ENCODE measurements at places on chromosomes 1 and 21. TPM values are rescaled to one million over a fixed set of nuclear protein-coding genes. Genes with fewer than 3 reads are reported as not detected.

GRCh38 chr1:179121159-179121938 lies 39.5 kb downstream of the TOR3A start:
- peak; percentile 70 for DNase-seq

DNA sequence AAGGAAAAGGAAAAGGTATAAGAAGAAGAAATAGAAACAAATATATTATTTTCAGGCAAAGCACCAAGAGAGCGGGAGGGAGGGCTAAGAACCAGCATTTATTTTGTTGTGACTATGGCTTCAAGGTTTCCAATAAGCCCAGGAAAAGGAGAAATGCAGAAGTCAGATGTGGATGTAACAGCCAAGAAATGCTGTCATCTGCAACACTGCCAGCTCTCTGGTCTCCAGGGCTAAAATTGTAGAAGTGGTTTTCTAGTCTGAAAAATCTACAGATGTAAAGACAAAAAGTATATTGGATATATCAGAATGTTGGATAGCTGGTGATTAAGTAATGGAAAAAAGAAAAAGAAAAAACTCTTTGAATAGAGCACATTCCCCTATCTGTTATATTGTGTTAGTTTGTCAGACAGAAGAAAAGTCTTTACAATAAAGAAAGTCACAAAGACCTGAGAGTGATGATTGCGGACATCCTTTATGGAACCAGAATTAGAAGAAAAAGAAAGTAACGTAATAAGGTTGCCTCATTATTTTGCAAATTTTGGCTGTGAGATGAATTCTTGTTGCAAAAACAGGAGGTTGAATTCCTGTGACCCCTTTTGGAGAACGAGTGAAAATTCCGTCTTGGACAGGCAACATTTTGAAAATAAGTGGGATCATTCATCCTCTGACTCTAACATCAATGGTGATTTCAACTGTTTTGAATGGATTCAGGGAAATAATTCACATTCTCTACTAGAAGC lies 938.1 kb downstream of the TTLL7 start:
- DNase-seq = peak; percentile 23

- no peak for DNase-seq
These were observed 39.2 kb downstream of the SIPA1L2 start for GRCh38 chr1:232590744-232591082.

LDLRAD1 gene
- total RNA-seq = 28.7 TPM

SPRR2E gene
- total RNA-seq = not detected

GRCh38 chr21:46594276-46594675 lies 10.6 kb downstream of the S100B start:
- DNase-seq = no peak

- peak; percentile 11 for DNase-seq
These were observed 8.3 kb upstream of the MUTYH start for GRCh38 chr1:45348609-45348965.

Measured in lung (tissue), 17 donors.